ENCODE measurements at places on chromosomes 11 and 22.

DNA sequence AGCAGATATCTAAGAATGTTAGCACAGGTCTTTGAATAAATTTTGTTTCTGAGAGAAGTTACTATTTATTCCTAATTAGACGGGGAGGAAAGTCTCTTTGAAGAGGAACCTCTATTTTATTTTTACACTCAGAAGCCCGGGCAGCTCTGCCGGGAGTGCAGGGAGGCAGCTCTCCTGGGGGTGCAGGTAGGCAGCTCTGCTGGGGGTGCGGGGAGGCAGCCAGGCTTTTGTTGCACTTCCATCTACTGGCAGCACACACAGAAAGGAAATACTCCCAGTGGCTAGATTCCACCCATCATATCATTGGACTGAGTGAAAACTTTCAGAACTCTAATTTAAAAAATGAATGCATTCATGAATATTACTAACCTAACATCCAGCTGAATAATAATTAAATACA lies 24.6 kb downstream of the OR10A6 start:
- DNase-seq, result no peak

GRCh38 chr11:112285841-112286311 lies 25.2 kb upstream of the PLET1 start:
- DNase-seq, result peak; percentile 76

DNA sequence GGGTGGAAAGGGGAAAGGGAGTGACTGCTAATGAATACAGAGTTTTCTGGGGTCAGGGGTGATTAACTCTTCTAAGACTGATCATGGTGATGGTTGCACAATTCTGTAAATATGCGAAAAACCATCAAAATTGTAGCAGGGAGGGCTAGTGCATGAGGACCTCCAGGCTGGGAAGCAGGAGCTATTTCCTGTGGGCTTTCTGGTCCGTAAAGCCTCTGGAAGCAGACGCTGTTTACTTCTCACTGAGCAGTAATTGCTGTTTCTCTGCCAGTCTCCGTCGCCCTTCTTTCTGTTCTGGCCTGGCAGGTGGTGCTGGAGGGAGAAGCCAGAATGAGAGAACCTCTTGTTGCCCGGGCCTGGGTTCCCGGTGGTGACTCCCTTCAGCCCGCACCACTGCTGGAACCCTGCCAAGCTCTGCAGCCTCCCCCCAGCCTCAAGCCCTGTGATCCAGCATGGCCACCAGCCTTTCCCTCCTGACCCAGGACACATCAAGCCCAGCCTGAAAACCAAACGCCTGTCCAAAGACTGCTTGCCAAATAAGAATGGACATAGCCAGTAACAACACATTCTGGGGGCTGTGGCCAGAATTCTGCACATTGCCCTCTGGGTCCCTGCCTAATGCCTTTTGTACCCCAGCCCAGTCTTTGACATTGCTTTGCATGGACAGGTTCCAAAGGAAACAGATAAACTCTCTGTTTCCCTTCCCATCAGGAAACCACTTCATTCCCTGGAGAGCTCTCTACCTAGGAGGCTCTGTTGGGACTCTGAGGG lies 201.0 kb upstream of the NAV2 start:
- DNase-seq, result no peak

GRCh38 chr22:49763138-49763537 lies 64.5 kb downstream of the BRD1 start:
- no peak for DNase-seq

DNA sequence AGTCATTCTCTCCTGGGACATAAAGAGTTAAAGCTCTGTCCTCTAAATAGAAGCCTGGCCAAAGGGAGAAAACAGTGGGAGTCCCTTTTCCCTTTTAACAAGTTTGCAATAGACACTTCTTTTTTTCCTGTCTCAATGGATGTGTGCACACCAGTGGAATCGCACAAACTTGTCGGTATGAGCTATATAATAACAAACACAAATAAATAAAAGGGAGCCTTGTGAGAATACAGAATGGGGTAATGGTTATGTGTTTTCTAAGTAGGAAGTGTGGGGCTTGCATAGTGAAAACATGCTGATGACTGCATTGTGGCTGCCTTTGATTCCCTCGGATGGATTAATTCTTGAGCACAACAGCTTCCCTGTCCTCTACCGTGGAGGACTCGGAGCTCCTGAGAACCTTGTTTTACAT lies 131.9 kb downstream of the WNT7B start:
- DNase-seq, result peak; percentile 60

GRCh38 chr11:19936461-19936860 lies 223.8 kb downstream of the DBX1 start:
- DNase-seq, result no peak

DNA sequence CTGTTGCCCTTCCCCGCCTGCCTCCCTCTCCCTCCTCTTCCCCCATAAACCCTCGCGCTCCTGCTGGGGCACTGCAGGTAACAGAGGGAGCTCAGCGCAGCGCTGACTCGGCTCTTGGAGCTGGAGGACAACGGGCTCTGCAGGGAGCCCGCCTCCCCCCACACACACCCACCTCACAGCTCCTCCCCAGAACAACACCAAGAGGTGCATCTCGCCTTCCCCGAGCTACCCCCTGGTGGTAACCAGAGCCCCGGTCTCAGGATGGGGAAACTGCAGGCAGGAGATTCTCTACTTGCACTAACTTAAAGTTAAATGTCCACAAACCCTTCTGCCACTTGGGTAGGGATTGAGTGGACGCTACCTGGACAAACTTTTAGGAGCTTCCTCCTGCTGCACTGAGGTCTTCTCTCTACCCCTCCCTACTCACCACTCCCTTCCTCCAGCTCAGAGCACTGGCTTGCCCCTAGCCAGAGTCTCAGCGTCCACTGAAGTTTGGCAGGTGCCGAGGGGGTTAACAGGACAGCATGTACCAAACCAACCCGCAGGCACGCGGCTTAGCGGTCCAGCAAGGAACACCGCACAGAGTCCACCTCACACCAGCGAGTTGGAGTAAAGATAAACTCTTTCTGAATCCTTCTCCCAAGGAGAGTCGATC lies 4.0 kb upstream of the SCN4B start:
- no peak for DNase-seq

DNA sequence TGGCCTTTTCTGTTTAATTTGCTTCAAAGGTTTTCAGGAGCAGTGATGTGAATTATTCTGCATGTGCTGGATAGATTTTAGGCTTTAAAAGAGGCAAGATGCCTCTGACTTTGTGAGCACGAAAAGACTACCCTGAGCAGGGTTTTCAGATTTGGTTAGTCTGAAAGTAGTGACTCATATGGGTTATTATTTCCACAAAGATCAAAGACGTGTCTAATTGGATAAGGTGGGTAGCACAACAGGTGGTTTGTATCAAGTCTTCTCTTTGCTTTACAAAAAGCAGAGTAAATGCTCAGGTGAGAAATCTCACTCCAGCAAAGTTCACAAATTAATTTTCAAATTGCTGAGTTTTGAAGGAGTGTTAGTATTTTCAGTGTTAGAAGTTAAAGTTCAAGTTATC lies 37.6 kb upstream of the DBX1 start:
- DNase-seq, result no peak

- DNase-seq, result peak; percentile 50
Observed at GRCh38 chr11:113289431-113290187, 24.8 kb upstream of the TTC12 start.

DNA sequence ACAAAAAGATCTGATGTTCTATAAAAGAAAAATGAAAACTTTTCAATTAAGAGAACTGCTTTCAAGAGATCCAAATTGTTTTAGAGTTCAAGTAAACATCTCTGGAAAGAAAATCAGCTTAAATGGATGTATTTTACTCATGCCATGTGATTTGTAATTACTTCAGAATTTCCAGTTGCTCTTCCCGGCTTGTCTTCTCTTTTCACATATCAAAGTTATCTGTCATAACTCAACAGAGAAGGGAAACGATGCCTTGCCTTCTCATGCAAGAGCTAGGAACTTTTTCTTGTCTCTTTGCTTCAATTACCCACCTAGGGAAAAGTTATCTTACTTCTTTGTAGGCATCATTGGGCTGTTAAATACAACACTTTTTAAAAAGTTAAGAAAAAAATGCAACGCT lies 255.2 kb upstream of the POU2AF2 start:
- DNase-seq, result peak; percentile 35

DNA sequence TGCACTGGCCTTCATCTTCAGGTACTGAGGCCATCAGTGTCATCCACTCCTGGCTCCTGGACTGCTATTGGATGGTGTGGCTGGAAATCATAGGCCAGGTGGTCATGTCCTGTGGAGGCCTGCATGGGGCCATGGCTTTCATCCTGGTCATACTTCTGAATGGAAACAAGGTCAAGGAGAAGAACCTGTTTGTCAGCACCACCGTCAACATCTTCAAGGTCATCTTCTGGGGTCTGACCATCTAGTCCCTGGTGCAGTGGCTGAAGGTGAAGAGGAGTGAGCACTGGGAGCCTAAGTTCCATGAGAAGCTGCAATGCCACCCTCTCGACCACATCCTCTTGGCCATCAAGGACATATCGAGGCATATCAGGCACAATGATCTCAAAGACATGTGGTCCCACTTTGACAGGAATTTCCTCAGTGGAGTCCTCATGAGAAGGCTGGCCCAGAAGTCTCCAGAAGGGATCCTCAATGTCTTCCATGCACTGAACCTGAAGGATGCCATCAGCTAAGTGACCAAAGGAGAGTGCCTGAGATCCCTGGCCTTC lies 120.0 kb upstream of the SERPIND1 start:
- DNase-seq, result no peak

DNA sequence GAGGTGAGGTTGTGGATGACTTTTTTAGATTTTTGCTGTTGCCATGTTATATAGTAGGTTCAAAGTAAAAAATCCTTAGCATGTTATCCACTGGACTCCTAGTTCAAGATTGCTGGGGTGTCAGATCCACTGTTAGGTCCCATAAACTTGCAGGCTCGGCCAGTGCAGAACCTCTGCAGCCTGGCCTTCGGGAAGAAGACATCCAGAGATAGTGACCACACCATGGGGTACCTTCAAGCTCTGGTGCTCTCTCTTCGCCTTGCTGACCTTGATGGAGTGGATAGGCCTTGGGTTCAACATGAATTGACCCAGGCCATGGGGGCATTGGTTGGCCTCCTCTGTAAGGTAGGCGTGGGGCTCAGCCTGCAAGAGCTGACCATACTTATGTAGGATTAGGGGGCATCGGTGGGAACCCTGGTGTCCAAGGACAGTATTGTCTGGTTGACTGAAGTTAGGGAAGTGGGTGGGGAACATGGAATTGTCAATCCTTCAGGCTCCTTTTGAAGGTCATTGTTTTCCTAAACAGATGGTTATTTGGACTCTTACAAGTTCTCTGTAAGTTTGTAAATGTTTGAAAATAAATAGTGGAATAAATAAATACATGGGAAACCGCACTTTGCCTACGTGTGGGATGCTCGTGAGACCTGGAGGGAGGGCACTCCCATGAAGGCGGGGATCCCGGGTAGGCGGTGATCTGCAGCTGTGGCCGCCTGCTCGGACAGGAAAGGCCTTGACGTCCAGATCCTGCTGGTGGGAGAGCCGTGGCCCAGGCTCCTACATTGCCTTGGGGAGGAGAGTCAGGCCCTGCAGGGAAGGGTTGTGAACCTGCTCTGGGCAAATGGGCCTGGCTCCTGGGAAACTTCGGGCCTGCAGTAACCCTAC lies 37.1 kb downstream of the BCR start:
- no peak for DNase-seq

DNA sequence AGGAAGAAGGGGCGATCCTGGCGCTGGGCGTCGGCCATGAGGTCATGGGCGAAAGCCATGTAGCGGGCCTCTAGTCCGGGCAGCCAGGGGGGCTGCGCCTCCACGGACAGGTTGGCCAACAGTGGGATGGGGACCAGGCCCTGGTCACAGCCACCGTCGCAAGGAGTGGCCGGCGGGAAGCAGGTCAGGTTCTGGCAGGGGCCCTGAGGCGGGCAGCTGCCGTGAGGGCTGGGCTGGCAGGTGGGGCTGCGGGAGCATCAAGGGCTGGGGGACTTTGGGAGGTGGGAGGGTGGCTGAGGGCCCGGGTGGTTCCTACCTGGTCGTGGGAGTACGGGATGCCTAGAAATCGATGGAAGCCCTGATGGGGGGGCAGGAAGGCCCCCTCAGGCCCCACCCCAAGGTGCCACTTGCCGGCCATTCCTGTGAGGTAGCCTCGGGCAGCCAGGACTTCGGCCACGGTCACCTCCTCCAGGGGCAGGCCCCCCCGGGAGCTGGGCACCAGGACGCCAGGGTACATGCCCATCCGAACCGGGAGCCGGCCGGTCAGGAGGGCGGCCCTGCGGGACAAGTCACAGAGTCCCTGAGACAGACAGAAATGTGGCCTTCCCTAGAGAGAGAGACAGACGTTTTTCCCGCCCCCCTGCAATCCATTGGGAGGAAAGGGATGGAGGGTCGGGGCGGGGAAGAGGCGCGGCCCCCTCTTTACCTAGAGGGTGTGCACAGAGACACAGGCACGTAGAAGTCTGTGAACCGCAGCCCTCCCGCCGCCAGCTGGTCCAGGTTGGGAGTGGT lies 906 bp downstream of the ARSA start:
- no peak for DNase-seq

GRCh38 chr11:76750746-76751145 lies 32.4 kb upstream of the TSKU start:
- no peak for DNase-seq

DNA sequence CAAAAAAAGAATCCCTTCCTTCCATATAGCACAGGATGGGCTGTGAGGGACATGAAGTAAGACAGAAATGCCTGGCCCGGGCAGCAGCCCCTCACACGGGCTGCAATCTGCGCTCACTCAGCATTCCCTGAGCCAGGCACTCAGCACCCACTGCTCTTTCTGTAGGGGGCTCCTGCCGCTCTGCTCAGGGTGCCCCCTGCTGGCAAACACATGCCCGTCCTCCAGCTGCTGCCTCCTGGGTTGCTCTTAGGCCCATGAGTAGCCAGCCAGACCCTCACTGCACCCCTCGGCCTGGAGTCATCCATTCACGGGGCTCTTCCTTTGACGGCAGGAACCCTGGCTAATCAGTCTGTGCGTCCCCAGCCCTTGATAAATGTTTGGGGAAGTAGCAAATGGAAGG lies 6.9 kb downstream of the MCAT start:
- DNase-seq, result peak; percentile 33

DNA sequence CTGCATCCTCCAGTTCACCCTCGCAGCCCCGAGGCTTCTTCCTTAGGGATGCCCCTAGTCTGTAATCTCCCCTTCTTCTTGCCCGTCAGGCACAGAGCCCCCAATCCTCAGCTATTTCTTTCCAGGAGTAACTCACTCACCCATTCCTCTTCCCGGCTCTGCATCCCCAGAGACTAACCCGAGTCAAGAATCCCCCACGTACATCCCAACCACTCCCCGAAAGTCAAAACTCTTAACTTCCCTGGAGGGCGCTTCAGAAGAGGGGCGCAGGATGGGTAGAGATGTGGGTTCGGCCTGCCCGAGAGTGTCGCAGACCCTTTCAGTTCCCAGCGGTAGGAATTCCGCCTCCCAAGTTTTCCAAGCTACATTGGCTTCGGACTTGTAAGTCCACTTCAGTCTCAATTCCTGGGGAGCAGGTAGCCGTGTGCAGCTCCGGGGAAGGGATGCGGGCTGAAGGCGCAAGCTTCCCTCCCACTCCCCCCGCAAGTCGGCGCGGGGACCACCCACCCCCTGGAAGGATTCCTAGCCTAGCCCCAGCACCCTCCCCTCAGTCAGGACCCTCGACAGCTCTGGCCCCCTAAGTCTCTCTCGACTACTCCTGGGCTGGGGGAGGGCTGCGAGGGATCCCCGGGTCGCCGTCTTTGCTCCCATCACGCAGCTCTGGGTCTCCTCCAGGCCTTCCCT lies 871 bp downstream of the BDNF start:
- DNase-seq, result peak; percentile 61
